ENCODE measurements at places on chromosomes 7 and 10.

DNA sequence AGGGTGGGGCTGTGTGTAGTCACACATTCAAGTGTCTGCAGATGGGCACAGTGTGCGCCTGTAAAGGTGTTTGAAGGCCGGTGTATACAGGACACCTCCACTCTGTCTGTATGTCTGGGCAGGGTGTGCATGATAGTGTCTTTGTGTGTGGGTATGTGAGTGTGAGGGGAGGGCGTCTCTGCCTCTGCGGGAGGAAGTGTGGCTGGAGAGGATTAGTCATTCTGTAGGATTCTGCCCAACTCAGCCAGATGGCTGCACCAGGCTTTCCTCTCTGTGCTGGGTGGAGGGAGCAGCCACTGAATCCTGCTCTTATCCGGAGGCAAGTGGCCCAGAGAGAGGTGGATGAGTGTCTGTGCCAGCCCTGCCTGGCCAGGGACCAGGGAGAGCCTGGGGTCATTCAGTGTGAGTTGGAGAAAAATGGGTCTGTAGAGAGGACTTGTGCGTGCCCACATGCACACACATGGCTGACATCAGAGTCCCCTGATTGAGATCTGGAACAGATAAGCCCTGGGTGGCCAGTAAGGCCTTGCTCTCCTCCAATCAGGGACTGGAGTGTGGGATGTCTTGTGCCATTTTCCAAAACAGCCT lies 1.7 kb downstream of the SFXN3 start:
- peak; percentile 55 for DNase-seq

DNA sequence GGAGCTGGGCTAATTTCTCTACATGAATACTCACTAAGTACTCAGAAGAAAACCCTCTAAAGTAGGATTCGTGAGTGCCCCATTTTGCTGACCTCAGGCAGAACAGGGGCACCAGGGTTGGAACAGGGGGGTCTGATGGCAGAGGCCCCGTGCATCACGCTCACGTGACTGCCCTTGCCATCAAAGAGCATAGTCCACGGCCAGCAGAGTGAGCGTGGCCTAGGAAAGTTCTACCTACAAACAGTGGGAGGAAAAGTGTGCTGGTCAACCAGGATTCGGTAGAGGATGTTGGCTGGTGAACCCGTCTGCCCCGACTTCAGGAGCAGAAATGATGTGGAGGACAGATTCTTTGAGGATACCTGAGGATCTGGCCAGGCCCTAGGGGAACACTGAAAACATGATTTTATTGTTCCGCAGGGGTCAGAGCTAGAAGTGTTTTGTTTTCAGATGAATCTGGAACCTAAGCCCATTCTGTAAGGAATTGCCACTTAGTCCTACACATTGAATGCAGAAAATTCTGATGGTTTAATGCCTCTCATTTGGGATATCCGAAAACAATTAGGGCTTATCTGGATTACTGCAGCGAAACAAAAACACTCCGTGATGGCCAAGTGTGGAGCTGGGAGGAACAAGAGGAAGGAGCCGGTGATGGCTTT lies 138.8 kb upstream of the SHH start:
- no peak for DNase-seq

- DNase-seq = no peak
Measured at GRCh38 chr10:64636461-64636860, 1115.3 kb downstream of the REEP3 start.

DNA sequence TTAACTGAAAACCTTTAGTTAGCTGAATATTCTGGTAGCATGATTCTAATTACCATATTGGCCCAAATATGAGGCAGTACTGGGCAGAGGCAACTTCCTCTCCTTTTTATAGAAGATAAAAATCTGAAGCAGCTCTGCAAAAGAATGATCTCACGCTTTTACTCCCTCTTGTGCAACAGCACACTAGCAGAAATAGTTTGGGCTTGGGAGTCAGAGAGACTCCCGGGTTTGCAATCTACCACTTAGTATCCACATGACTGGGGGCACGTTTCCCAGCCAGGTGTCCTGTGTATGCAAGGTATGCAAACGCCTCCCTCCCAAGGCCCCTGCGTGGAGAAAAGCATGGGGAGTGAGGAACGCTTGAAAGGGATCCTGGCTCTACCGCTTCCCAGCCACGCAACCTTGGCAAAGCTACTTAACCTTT lies 47.2 kb upstream of the RHEB start:
- no peak for DNase-seq

All from Calu3 (cell line).